ENCODE measurements at places on chromosomes 3 and 15.

- no peak for DNase-seq
Measured at GRCh38 chr15:58437531-58438105, 5.8 kb downstream of the LIPC start.

- no peak for DNase-seq
Measured at GRCh38 chr3:183117056-183117455, 17.8 kb upstream of the MCCC1 start.

GRCh38 chr3:161208931-161209330 is 12.2 kb upstream of the NMD3 start:
- DNase-seq: no peak

- DNase-seq: no peak
Measured at GRCh38 chr3:112546216-112546759, 15.5 kb downstream of the ATG3 start.

DNA sequence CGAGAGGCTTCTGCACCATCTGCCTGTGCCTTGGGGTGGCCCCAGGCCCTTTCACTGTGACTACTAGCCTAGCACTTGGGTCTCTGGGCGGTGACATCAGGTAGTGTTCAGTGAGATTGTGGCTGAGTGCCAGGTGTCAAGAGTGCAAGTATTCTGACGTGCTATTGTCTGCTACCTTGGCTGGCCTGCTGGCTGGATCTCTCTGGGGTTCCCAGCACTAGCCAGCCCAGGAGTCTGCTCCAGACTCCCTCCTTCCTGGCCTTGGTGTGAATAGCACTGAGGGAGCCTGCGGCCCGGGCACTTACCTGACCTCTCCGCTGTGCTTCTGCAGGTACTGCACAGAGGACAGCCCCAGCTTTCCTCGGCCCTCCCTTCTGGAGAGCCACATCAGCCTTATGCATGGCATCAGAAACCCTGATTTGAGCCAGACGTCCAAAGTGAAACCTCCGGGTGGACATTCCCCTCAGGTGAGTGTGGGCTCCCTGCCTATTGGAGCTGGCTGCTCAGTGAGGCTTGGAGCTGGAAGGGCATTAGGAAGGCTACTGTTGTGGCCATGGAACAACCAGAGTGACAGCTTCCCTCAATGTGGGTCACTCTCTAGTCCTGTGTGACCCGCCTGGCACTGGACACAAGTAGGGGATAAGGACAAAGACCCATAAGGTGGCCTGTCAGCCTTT is 17.5 kb upstream of the ALPK3 start:
- DNase-seq: no peak

- DNase-seq: no peak
Measured at GRCh38 chr3:89467898-89468363, 360.5 kb downstream of the EPHA3 start.

- no peak for DNase-seq
Measured at GRCh38 chr15:99895956-99896311, 162.7 kb upstream of the LYSMD4 start.

DNA sequence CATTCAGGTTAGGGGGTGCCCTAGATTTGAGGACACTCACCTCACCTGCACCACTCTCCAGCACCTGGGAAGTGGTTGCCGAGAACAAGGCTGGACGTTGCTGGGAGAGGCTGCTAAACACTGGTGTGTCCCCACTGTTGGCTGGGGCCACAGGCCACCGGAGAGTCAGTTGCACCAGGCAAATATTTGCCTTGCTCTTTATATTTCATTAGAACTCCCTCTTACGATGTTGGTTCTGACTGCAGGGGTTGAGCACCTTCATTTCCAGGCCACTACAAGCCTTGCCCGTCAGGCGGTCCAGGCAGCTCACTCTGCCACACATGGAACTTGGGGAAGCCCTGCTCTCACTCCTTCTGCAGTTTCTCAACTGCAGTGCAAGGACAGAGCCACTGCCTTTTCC is 30.7 kb downstream of the HCN4 start:
- DNase-seq: no peak

- no peak for DNase-seq
Measured at GRCh38 chr3:123854905-123855304, 29.2 kb downstream of the MYLK start.

GRCh38 chr3:135292162-135292561 is 497.1 kb downstream of the EPHB1 start:
- DNase-seq: no peak

- no peak for DNase-seq
Measured at GRCh38 chr15:38163658-38164057, 89.0 kb upstream of the SPRED1 start.

DNA sequence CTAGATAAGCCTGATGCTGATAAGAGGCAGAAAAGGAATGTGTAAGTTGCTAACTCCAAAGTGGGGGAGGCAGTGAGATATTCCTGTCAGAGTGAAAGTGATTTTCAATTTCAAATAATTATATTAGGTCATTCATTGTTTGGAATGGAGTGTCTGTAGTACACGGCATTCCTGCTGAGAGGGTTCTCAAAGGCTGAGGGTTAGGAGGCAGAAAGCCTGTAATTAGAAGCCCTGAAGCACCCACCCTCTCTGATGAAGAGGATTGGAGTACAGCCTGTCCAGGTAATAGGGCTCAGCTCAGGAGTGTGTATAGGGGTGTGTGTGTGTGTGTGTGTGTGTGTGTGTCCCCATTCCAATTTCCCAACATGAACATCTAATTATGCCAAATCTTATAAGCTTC is 486.8 kb downstream of the MAGI1 start:
- no peak for DNase-seq

DNA sequence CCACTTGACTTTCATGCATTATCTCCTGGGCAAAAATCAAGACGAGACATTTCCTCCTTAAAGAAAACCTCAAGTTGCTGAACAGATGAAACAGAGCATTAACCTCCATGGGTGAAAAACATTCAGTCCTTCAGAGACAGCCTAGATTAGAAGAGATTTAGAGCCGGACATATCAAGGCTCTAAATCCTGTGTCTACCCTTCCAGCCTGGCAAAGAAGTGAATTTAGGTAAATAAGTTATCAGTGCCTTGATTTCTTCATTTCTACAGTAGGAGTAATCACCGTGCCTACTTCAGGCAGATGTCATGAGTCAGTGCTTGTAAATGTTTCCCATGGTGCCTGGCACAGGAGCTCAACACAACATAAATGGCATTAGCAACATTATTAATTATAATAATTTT is 159.3 kb upstream of the PRICKLE2 start:
- DNase-seq: no peak

- DNase-seq: no peak
Measured at GRCh38 chr3:27456554-27456953, 27.6 kb downstream of the SLC4A7 start.

GRCh38 chr3:11230832-11231231 is 41.4 kb upstream of the ATG7 start:
- DNase-seq: no peak

- no peak for DNase-seq
Measured at GRCh38 chr3:158233791-158234190, 123.9 kb downstream of the RSRC1 start.

- no peak for DNase-seq
Measured at GRCh38 chr3:72678380-72678779, 169.9 kb downstream of the SHQ1 start.

DNA sequence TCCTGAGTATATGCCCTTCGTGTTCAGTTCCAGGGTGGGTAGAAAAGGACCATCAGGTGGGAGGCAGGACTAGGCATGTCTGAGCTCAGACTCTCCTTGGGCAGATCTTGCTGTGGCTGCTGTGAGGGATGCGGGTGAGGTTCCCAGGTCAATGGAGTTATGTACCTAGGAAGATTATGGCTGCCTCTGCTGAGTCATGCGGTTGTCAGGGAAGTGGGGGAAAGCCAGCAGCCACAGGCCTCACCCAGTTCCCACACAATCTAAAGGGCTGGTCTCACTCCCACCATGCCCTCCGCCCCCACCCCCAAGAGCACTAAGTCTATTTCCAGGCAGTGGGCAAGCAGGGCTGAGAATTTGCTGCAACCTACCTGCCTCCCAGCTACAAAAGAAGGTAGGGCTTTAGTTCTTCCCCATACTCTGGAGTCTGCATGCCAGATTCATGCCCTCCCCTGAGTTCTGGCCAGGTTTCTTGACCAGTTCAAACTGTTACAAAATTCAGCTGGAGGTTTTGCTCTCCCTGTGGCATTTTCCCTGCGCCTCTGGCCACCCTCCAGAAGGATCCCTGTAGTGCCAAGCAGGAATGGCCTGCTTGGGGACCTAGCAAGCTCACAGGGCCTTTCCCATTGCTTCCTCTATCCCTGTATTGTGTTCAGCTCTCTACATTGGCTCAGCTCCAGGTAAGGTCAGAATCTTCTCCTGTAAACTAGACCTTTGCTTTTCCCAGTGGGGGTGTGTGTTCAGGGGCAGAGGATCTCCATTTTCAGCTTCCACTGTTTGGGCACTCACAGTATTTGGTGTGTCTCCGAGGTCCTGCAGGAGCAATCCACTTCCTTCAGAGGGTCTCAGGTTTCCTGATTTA is 12.7 kb upstream of the TMCO5A start:
- DNase-seq: peak; percentile 17

- DNase-seq: no peak
Measured at GRCh38 chr15:40691737-40692136, 3.2 kb upstream of the RAD51 start.

- no peak for DNase-seq
Measured at GRCh38 chr15:45431511-45431910, 53.2 kb upstream of the GATM start.

- no peak for DNase-seq
Measured at GRCh38 chr15:58538901-58539300, 107.1 kb downstream of the LIPC start.

- no peak for DNase-seq
Measured at GRCh38 chr15:99264125-99264524, 12.8 kb downstream of the LRRC28 start.

DNA sequence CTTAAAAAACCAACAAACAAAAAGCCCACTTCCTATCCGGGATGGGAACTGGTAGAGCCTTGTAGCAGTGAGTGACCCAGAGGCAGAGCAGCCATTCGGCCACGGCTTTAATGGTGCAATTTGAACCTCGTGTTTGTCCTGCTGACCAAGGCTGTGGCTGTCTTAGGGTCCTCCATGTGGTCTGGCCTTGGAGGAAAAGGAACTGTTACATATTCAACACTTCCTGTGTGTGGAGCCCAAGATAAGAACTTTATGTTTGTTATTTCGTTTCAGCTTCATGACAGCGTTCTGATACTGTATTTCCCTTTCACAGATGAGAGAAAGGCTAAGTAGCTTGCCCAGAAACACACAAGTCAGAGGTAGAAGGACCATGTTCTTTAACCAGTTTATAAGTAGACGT is 269.8 kb downstream of the SV2B start:
- DNase-seq: no peak

DNA sequence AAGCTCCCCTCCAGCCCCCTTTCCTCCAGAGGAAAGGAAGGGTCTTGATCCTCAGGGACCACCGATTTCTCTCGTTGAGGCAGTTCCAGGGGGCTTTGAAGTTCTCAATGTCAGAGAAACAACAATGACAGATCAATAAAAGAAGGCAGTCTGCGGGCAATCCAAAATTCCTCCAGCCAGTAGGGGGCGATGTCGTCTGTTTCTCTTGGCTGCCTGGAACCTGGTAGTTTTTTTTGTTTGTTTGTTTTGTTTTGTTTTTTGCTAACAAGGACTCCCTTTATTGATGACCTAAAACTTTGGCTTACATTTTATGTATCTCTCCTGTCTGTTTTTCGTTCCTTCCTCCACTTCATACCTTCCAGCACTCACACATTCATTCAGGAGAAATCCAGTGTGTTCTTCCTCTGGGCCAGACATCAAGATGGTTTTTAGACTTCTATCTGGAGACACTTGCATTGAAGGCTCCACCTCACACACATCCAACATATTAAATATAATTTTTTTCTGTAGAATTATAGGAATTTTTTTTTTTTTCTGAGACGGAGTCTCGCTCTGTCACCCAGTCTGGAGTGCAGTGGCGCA is 276.6 kb downstream of the RPLP1 start:
- no peak for DNase-seq

DNA sequence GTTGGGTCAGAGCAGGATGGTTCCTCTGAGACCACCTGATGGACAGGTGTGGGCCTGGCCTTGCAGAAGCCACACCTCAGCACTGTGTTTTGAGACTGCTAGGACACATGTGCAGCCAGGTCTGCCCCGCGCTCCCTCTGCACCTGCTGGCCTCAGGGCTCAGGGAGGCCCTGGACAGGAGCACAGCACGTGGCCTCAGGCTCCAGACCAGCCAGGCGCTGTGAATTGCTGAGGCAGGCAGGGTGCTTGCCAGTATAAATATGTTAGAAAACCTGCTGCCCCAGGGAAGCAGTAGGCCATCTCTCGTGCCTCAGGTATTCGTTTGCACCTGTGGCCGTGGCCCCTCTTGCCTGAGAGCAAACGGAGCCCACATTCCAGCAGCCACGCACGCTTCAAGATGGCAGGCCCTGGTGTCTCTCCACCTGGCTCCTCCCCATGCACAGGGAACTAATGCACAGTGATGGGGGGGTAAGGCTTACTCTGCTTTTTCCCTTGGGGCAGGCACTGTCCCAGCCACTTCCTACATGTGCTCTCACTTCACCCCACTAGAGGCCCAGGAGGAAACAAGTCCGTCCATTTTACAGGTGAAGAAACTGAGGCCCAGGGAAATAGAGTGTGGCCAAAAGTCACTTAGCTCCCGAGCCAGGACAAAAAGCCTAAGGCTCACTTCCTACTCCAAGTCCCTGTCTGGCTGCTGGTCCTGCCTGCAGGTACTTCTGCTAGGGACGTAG is 20.4 kb downstream of the SEC61A1 start:
- no peak for DNase-seq

GRCh38 chr3:156489462-156489911 is 65.4 kb downstream of the SSR3 start:
- DNase-seq: no peak

DNA sequence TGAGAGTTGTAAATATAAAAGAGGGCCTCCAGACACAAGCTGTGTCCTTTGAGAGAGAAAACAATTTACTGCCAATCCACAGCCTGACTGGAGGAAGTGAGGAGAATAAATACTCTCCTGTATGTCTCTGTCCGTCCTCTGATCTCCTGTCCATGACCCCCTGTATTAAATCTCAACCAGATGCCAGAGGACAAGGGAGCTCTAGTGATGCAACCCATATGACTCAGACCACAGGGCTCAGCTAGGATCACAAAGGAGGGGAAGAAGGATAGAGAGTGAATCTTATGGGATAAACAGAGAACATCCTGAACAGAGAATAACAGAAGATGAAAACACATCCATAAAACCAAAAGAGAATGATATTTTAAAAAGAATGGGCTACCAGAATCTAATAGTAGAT is 482.6 kb downstream of the PLOD2 start:
- no peak for DNase-seq

DNA sequence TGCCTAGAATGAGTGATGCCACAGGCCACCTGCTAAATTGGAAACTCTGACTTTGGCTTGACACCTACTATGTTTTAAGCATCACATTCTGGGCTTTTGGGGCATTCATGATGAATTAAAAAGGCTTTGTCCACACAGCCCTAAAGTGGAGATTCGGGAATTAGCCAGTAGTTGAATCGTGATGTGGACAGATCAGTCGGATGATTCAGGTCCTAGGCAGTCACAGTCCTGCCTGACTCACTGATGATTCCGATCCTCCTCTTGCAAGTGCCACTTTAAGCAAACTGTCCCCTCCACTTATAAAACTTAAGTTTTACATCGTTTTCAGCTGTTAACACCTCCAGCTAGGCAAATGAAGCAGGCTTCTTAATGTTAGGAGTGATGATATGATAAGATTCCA is 75.3 kb downstream of the SYNPR start:
- DNase-seq: no peak

GRCh38 chr15:27422997-27423396 is 452.0 kb downstream of the GABRG3 start:
- no peak for DNase-seq

- no peak for DNase-seq
Measured at GRCh38 chr3:196563721-196564225, 4.6 kb downstream of the WDR53 start.

Data from breast epithelium (tissue), 4 donors.